IgD-negative memory B cell (primary cell): ENCODE measurements at places on chromosomes 3 and 15. TPM values are rescaled to one million over a fixed set of nuclear protein-coding genes. Genes with fewer than 3 reads are reported as not detected.

TF gene
- polyA plus RNA-seq, result not detected

TGM4 gene
- 0.06 TPM for polyA plus RNA-seq

KNG1 gene
- polyA plus RNA-seq, result not detected

CCDC191 gene
- polyA plus RNA-seq, result 13.3 TPM

IGSF10 gene
- polyA plus RNA-seq, result not detected

TM6SF1 gene
- 0.29 TPM for polyA plus RNA-seq

RNF13 gene
- polyA plus RNA-seq, result 121 TPM

KIF9 gene
- polyA plus RNA-seq, result 4.7 TPM

CLDN11 gene
- not detected for polyA plus RNA-seq

SEC11A gene
- polyA plus RNA-seq, result 117 TPM

GPD1L gene
- 6.0 TPM for polyA plus RNA-seq

CHRNA7 gene
- polyA plus RNA-seq, result not detected

TBC1D23 gene
- polyA plus RNA-seq, result 17.2 TPM

CCR9 gene
- polyA plus RNA-seq, result 6.3 TPM

NXPE3 gene
- 30.4 TPM for polyA plus RNA-seq

TNNC1 gene
- polyA plus RNA-seq, result not detected

CTXND1 gene
- polyA plus RNA-seq, result 0.04 TPM

CEP152 gene
- polyA plus RNA-seq, result 8.4 TPM

RTP3 gene
- not detected for polyA plus RNA-seq

KLF15 gene
- not detected for polyA plus RNA-seq

TJP1 gene
- polyA plus RNA-seq, result not detected

GPR149 gene
- polyA plus RNA-seq, result not detected

CNTN4 gene
- not detected for polyA plus RNA-seq

GP9 gene
- polyA plus RNA-seq, result 4.3 TPM

STRC gene
- not detected for polyA plus RNA-seq

TSEN2 gene
- polyA plus RNA-seq, result 12.4 TPM

ZNF80 gene
- polyA plus RNA-seq, result not detected

SLC6A1 gene
- polyA plus RNA-seq, result not detected

REC114 gene
- polyA plus RNA-seq, result not detected

PCBP4 gene
- 13.9 TPM for polyA plus RNA-seq

ULK3 gene
- 25.2 TPM for polyA plus RNA-seq

IMPG2 gene
- 0.05 TPM for polyA plus RNA-seq

PIERCE2 gene
- 2.2 TPM for polyA plus RNA-seq

MFGE8 gene
- polyA plus RNA-seq, result 4.8 TPM

GOLGA8R gene
- polyA plus RNA-seq, result 0.06 TPM

ROPN1 gene
- not detected for polyA plus RNA-seq

SMCO1 gene
- not detected for polyA plus RNA-seq

CCDC39 gene
- not detected for polyA plus RNA-seq

DMXL2 gene
- polyA plus RNA-seq, result 1.1 TPM

C2CD4A gene
- not detected for polyA plus RNA-seq

OR5K2 gene
- polyA plus RNA-seq, result not detected

RBP2 gene
- polyA plus RNA-seq, result not detected

CAND2 gene
- polyA plus RNA-seq, result 0.35 TPM

PTPRG gene
- 1.9 TPM for polyA plus RNA-seq

PEX5L gene
- not detected for polyA plus RNA-seq

MYO5C gene
- polyA plus RNA-seq, result 0.88 TPM

ARHGEF26 gene
- 0.11 TPM for polyA plus RNA-seq

EPHA6 gene
- polyA plus RNA-seq, result not detected

ATP13A4 gene
- 0.85 TPM for polyA plus RNA-seq

CDHR4 gene
- polyA plus RNA-seq, result not detected

SLC51B gene
- not detected for polyA plus RNA-seq

FILIP1L gene
- 1.1 TPM for polyA plus RNA-seq

EXD1 gene
- polyA plus RNA-seq, result not detected

HSPBAP1 gene
- 8.8 TPM for polyA plus RNA-seq

ACVR2B gene
- polyA plus RNA-seq, result not detected
